ENCODE measurements at places on chromosomes 1 and 21. TPM values are rescaled to one million over a fixed set of nuclear protein-coding genes. Genes with fewer than 3 reads are reported as not detected.
A peak's percentile ranks its signal among the peaks of the same experiment; 100 is the strongest.

The PGM1 gene
- total RNA-seq = 44.3 TPM

The ESRRG gene
- 0.52 TPM for total RNA-seq

The ZBTB8A gene
- 4.4 TPM for total RNA-seq

The SRSF11 gene
- 73.2 TPM for total RNA-seq

The GBP1 gene
- total RNA-seq = 10.4 TPM

The DEPDC1 gene
- total RNA-seq = 41.2 TPM

The SPRR2F gene
- total RNA-seq = not detected

The MANEAL gene
- 0.72 TPM for total RNA-seq

The UBE2U gene
- total RNA-seq = not detected

DNA sequence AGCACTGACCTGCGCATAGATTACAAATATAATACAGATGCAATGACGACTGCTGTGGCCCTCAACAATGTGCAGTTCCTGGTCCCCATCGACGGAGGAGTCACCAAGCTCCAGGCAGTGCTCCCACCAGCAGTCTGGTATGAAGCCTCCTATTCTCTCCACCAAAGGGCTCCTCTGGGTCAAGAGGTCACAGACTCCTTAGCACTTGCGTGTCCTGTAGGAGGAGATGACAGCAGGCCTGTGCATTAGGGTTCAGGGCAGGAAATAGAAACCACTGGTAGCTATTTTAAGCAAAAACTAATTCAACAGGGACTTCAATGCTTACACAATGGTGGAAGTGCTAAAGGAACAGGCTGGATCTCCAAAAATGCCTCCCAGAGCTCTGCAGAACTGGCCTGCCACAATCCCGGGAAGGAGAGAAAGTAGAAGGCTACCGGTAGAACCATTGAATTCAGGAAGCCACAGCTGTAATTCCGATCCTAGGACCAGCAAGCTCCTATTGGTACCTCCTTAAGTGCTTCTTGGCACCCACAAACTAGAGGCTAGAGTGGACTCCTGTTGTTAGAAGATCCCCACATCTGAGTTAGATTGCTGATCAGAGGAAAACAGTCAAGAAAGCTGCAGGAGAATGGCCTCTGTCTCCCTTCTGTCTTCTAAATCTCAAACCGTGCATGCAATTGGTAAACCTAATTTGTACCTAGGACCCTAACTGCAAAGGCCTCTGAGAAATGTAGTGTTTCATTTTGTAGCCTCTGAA, 12.7 kb upstream of the DYNLT5 start:
- DNase-seq = no peak

- no peak for DNase-seq
Observed at GRCh38 chr21:39258207-39258606, 55.2 kb downstream of the BRWD1 start.

DNA sequence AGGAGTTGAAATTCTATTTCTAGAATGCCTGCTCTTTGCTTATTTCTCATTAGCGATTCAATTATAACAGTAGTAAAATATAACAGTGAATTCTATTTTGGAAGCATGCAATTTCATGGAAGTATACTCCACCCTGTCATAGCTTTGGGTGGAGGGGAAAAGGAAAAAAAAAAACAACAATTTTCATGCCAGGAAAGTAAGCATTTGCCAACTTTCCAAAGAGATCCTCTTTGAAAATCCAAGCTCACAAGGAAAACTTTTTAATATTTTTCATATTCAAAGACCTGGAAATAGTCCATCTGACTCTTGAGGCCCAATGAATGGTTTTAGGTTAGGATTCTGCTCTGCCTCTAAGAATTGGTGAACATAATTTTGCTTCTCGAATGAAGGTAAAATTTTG, 134.5 kb downstream of the PTPN14 start:
- no peak for DNase-seq

- DNase-seq = no peak
Observed at GRCh38 chr1:25232866-25233784, 823 bp upstream of the SYF2 start.

GRCh38 chr1:39759436-39759726, 11.8 kb downstream of the OXCT2 start:
- DNase-seq = no peak

DNA sequence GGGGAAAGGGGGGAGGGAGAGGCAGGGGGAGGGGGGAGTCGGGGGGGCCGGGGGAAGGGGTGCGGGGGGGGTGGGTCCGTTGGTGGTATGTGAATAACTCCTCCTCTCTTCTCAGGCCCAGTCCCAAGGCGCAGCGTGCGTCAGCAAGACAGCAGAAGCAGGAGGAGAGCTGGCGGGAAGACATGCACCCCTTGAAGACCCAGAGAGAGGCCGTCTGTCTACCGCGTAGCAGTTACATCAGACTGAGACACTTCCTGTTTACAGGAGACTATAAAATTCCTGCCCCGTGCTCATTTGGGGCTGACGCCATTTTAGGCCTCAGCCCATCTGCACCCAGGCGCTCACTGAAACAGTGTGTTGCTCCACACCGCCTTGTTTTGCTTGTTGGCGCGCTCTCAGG, 55.3 kb downstream of the SETD4 start:
- no peak for DNase-seq

DNA sequence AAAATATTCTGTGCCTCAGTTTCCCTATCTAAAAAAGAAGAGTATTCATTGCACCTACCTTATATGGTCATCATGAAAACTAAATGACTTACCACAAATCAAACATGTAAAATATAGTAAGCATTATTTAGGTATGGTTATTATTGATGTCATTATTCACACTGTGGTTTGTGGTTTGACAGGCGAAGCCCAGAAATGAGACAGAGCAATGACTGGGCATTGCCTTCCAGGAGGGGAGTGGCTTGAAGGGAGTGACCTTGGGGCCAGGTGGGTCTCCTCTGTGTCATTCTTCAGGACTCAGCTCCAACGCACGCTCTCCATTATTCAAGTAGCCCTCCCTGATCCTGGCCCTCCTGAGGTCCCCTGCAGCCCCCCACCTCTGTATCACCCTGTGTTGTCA, 133.7 kb downstream of the DMRTA2 start:
- no peak for DNase-seq

GRCh38 chr1:201749059-201749690, 79.8 kb upstream of the IPO9 start:
- DNase-seq = no peak

GRCh38 chr1:177546346-177546745, 375.6 kb downstream of the BRINP2 start:
- no peak for DNase-seq

DNA sequence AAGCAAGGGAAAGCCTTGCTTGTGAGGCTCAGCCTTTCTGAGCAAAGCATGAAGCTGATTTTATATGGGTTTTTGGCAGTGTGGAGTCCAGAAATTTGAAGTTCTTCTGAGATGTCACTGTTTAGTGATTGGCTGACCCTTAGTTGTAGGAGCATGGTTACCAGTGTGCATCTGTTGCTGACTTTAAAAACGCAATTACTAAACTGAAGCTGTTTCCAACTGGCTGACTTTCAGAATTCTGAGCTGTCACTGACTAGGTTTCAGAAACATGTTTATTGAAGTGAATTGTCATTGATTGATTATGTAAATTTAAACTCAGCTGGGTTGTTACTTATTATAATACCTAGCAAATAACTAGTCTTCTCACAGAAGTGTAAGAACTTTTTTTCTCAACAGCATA, 89.4 kb downstream of the PDE4B start:
- DNase-seq = no peak

GRCh38 chr1:25985171-25985570, 12.7 kb downstream of the PAFAH2 start:
- DNase-seq = peak; percentile 7

DNA sequence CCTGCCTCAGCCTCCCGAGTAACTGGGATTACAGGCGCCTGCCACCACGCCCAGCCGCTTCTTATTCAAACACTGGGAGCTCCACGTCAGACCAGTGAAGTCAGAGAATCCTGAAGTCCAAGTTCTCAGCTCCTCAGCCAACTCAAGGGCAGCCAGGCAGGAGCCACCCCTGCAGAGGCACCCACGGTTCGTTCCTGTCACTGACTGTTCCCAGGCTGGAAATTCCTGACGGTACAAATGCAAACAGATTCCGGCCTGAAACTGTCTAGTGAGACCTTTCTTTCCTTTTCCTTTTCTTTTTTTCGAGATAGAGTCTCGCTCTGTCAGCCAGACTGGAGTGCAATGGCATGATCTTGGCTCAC, 11.7 kb downstream of the SLC35E2B start:
- DNase-seq = no peak

DNA sequence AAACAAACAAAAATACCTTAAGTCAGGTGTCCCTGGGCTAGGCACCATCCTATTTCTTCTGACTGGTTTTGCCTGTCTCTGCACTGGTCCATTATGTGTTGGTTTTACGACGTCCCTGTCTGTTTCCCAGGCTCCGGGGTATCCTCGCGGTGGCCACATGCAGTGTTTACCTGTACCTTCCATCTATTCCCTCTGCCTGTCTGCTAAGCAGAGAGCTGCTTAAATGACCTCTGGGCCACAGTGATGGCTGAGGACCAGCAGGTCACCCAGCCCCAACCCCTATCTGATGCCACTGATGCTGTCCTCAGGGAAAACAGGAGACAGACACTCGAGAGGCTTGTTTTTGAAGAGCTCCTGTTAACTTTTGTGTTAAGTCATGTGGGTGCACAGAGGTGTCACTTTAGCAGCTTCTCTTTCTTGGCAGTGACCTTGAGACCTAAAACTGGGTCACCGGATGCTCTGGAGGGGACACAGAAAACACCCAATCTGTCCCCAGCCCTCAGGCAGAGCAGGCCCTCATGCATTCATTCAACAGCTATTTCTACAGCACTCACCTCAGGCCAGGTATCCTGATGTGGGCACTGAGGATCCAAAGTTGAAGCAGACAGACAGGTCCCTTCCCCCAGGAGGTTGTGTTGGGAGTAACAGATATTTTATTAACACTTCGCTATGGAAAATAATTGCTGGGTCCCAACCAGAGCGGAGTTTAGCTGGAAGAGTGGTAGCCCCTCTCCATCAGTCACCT, 4.4 kb upstream of the EFHD2 start:
- no peak for DNase-seq

GRCh38 chr1:98387701-98388100, 273.8 kb upstream of the SNX7 start:
- DNase-seq = no peak

All from epithelial cell of proximal tubule (primary cell).